ENCODE measurements at places on chromosomes 3 and 15. TPM values are rescaled to one million over a fixed set of nuclear protein-coding genes. Genes with fewer than 3 reads are reported as not detected.

SAXO2 gene
- total RNA-seq = 1.4 TPM

CELF6 gene
- total RNA-seq = 9.8 TPM

PAK6 gene
- total RNA-seq = 45.8 TPM

NR2E3 gene
- total RNA-seq = 1.0 TPM

GAP43 gene
- total RNA-seq = not detected

WDR93 gene
- 2.3 TPM for total RNA-seq

ENTPD3 gene
- total RNA-seq = 4.2 TPM

SPSB4 gene
- 1.2 TPM for total RNA-seq

EEF1AKMT4 gene
- total RNA-seq = 10.1 TPM

GOLGA6A gene
- not detected for total RNA-seq

CTXND1 gene
- not detected for total RNA-seq

HAPLN3 gene
- total RNA-seq = 5.9 TPM

ST8SIA2 gene
- total RNA-seq = 4.3 TPM

UACA gene
- 92.3 TPM for total RNA-seq

GRCh38 chr3:66598168-66598567, 97.3 kb upstream of the LRIG1 start:
- no peaks in the 10 kb centered on the region for H3K4me1 ChIP-seq
- H3K27me3 ChIP-seq = no peaks in the 10 kb centered on the region

- H3K27ac ChIP-seq = no peak overlapping the region
- H3K4me3 ChIP-seq = no peak overlapping the region
- no peaks in the 10 kb centered on the region for H3K36me3 ChIP-seq
- no peaks in the 10 kb centered on the region for H3K27me3 ChIP-seq
Measured at GRCh38 chr3:13335059-13335458, 85.1 kb downstream of the NUP210 start.

- H3K4me3 ChIP-seq = no peak overlapping the region
- no peaks in the 10 kb centered on the region for H3K27me3 ChIP-seq
- peak overlapping the region; percentile 32 for H3K27ac ChIP-seq
- H3K36me3 ChIP-seq = no peaks in the 10 kb centered on the region
Measured at GRCh38 chr3:177781686-177782161, 584.4 kb upstream of the TBL1XR1 start.

GRCh38 chr15:50944672-50945071, 36.2 kb downstream of the AP4E1 start:
- no peak for DNase-seq
- no peaks in the 10 kb centered on the region for H3K4me1 ChIP-seq
- peaks cover 5% of the 10 kb centered on the region for H3K36me3 ChIP-seq
- H3K4me3 ChIP-seq = no peak overlapping the region
- no peak overlapping the region for H3K27ac ChIP-seq

- no peaks in the 10 kb centered on the region for H3K27me3 ChIP-seq
- H3K4me1 ChIP-seq = no peaks in the 10 kb centered on the region
- H3K27ac ChIP-seq = no peak overlapping the region
- DNase-seq = no peak
Measured at GRCh38 chr3:142929109-142929508, 34.4 kb downstream of the PAQR9 start.

- no peak overlapping the region for H3K4me3 ChIP-seq
- no peaks in the 10 kb centered on the region for H3K36me3 ChIP-seq
- no peak overlapping the region for H3K27ac ChIP-seq
- no peaks in the 10 kb centered on the region for H3K27me3 ChIP-seq
- H3K4me1 ChIP-seq = no peaks in the 10 kb centered on the region
Measured at GRCh38 chr3:165696496-165696895, 140.7 kb downstream of the BCHE start.

DNA sequence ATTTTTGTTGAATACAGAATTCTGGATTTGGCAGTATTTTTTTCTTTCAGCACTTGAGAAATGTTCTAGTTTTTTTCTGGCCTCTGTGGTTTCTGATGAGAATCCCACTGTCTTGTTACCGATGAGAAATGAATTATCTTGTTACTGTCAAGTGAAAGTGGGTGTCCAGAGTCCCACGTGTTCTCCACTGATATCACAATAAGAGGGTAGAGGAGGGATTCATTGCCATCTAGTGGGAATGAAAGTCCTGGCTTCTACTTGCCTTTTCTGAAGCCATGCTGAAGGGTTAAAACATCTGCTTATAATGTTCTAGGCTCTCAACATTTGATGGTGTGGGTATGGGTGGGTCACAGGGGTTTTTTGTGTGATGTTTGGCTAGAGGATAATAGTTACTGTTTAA, 66.1 kb downstream of the SEC22A start:
- no peak for DNase-seq
- peaks cover 5% of the 10 kb centered on the region for H3K36me3 ChIP-seq
- H3K27ac ChIP-seq = no peak overlapping the region
- no peaks in the 10 kb centered on the region for H3K4me1 ChIP-seq

GRCh38 chr3:36814776-36815175, 50.4 kb upstream of the DCLK3 start:
- H3K36me3 ChIP-seq = no peaks in the 10 kb centered on the region
- no peak overlapping the region for H3K27ac ChIP-seq
- no peak overlapping the region for H3K4me3 ChIP-seq
- peaks cover 8% of the 10 kb centered on the region for H3K4me1 ChIP-seq
- no peaks in the 10 kb centered on the region for H3K27me3 ChIP-seq
- no peak for DNase-seq

GRCh38 chr3:190056742-190057141, 64.0 kb downstream of the P3H2 start:
- no peaks in the 10 kb centered on the region for H3K4me1 ChIP-seq
- H3K27me3 ChIP-seq = no peaks in the 10 kb centered on the region
- no peak for DNase-seq
- no peak overlapping the region for H3K27ac ChIP-seq
- no peaks in the 10 kb centered on the region for H3K36me3 ChIP-seq

DNA sequence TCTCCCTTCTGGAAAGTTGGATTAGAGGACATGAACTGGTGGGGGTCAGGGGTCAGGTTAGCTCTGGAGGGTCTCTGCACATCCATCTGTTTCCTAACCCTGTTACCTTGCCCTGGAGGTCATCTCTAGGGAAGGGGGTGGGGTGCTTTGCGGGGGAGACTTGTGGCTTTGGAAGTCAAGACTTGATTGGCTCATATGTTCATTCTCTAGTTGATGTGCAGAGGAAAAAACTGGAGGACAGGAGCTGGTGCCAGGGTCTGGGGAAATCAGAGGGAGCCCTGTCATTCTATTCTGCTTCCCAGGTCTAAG, 42.9 kb upstream of the ROPN1 start:
- DNase-seq = no peak
- H3K36me3 ChIP-seq = no peaks in the 10 kb centered on the region
- H3K4me1 ChIP-seq = peaks cover 9% of the 10 kb centered on the region
- H3K27ac ChIP-seq = no peak overlapping the region
- H3K27me3 ChIP-seq = no peaks in the 10 kb centered on the region

DNA sequence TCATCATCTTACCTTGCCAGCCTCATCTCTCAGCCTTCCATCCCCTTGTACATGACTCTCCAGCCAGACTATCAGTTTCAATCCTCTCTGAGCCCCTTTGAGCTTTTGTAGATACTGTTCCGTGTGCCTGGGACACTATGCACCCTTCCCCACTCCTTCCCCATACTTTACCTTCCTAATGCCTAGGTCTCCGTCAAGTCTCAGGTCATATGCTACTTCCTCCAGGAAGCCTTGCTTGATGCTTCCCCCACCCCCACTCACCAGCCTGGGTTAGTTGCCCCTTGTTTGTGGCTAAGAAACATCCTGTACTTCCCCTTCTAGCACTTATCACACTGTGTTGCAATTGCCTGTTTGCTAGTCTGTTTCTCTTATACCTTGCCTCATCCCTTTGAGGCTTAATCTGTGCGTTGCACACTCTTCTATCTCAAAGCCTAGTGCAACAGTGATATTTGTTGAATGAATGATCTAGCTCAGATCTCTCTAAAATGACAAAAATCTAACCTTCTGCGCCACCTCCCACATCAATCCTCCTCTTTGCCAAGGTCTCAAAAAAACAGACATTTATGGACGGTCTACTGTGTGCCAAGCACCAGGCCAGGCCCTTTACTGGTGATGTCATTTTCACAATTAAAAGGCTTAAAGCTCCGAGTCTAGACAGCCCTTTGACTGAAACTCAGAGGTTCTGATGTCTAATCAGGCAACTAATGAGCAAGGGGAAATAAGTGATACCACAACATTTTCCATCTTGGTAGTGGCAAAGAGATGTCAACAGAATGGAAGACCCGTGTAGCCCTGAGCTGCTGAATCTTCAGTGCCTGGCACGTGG, 6.5 kb upstream of the USP3 start:
- H3K4me3 ChIP-seq = no peak overlapping the region
- no peaks in the 10 kb centered on the region for H3K36me3 ChIP-seq
- peaks cover 7% of the 10 kb centered on the region for H3K4me1 ChIP-seq
- H3K27ac ChIP-seq = no peak overlapping the region
- peak; percentile 26 for DNase-seq

DNA sequence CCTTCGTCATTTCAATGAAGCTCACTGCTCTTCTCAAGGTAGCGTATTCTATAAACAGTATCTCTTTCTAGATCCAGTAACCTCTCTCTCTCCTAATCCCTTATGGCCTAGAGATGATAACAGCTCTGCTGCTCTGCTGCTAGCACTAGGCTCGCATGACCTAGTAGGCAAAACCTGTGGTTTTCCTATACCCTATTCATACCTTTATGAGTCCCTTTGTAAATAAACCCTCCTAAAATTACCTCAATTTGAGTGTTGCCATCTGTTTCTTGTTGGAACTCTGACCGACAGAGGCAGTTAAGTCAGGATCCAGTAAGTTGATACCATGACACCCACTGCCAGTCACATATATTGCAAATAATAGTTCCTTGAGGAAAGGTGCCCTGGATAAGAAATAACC, 7.3 kb downstream of the CCDC14 start:
- DNase-seq = no peak
- no peak overlapping the region for H3K27ac ChIP-seq
- H3K4me1 ChIP-seq = no peaks in the 10 kb centered on the region
- no peaks in the 10 kb centered on the region for H3K27me3 ChIP-seq
- H3K4me3 ChIP-seq = no peak overlapping the region
- H3K36me3 ChIP-seq = no peaks in the 10 kb centered on the region

GRCh38 chr15:25331860-25332259, 107.0 kb downstream of the UBE3A start:
- DNase-seq = no peak
- H3K4me1 ChIP-seq = peaks cover 12% of the 10 kb centered on the region
- no peak overlapping the region for H3K27ac ChIP-seq
- no peak overlapping the region for H3K4me3 ChIP-seq
- H3K36me3 ChIP-seq = no peaks in the 10 kb centered on the region

GRCh38 chr3:123225016-123225415, 23.3 kb downstream of the SEC22A start:
- H3K36me3 ChIP-seq = no peaks in the 10 kb centered on the region
- H3K4me3 ChIP-seq = no peak overlapping the region
- no peaks in the 10 kb centered on the region for H3K4me1 ChIP-seq
- no peaks in the 10 kb centered on the region for H3K27me3 ChIP-seq
- H3K27ac ChIP-seq = no peak overlapping the region

DNA sequence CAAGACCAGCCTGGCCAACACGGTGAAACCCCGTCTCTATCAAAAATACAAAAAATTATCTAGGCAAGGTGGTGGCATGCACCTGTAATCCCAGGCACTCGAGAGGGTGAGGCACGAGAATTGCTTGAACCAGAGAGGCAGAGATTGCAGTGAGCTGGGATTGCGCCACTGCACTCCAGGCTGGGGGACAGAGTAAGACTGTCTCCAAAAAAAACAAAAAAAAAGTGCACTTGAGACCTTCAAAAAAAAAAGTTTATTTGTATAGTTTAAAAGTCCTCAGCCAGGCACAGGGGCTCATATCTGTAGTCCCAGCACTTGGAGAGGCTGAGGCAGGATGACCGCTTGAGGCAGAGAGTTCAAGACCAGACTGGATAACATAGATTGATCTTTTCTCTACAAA, 2.1 kb downstream of the PBRM1 start:
- H3K36me3 ChIP-seq = peaks cover 19% of the 10 kb centered on the region
- peaks cover 47% of the 10 kb centered on the region for H3K4me1 ChIP-seq
- H3K4me3 ChIP-seq = no peak overlapping the region
- no peak overlapping the region for H3K27ac ChIP-seq
- H3K27me3 ChIP-seq = no peaks in the 10 kb centered on the region
- peak; percentile 50 for DNase-seq

DNA sequence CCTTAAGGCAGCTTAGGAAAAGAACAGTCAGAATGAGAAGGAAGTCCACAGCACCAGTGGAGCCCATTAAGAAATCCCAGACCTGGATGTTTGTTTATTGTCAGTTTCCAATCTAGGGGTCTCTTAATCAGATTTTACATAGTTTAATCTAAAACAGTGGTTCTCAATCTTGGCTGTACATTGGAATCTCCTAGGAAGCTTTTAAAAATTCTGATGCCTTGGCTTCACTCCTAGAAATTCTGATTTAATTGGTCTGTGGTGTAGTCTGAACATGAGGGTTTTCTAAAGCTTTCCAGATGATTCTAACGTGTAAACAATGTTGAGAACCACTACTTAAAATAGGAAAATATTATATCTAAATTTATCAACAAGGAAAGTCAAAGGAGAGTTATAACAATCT, 56.6 kb upstream of the SPRED1 start:
- no peak overlapping the region for H3K4me3 ChIP-seq
- no peak for DNase-seq
- no peaks in the 10 kb centered on the region for H3K27me3 ChIP-seq
- no peak overlapping the region for H3K27ac ChIP-seq
- H3K4me1 ChIP-seq = no peaks in the 10 kb centered on the region

GRCh38 chr3:195729476-195730251, 8.9 kb downstream of the MUC20 start:
- H3K4me1 ChIP-seq = no peaks in the 10 kb centered on the region
- H3K4me3 ChIP-seq = no peak overlapping the region
- H3K27ac ChIP-seq = no peak overlapping the region

DNA sequence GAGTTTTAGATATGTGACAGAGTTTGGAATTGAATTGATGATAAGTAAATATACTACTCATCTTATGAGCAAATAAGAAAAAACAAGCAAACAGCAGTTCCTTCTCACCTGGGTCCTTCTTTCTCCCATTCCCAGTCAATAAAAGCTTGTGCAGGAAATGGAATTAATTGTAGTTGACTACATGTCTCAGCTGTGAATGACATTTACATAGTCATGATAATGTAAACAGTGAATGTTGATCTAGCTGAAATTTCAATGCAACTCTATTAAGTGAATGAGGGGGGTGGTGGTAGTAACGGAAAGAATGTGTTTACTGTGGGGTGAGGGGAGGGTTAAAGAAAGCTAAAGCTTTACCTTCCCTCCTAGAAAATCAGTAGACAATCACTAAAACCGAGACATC, 76.2 kb downstream of the NFKBIZ start:
- H3K27ac ChIP-seq = no peak overlapping the region
- H3K4me1 ChIP-seq = peaks cover 3% of the 10 kb centered on the region
- H3K36me3 ChIP-seq = no peaks in the 10 kb centered on the region
- DNase-seq = no peak
- H3K4me3 ChIP-seq = no peak overlapping the region
- H3K27me3 ChIP-seq = no peaks in the 10 kb centered on the region

- no peak overlapping the region for H3K4me3 ChIP-seq
- no peak overlapping the region for H3K27ac ChIP-seq
- no peaks in the 10 kb centered on the region for H3K4me1 ChIP-seq
- H3K27me3 ChIP-seq = no peaks in the 10 kb centered on the region
Measured at GRCh38 chr15:63330926-63331325, 50.7 kb downstream of the CA12 start.

GRCh38 chr3:44957986-44958385, 18.0 kb downstream of the ZDHHC3 start:
- no peak overlapping the region for H3K4me3 ChIP-seq
- peaks cover 13% of the 10 kb centered on the region for H3K36me3 ChIP-seq
- DNase-seq = no peak
- H3K27ac ChIP-seq = no peak overlapping the region

GRCh38 chr3:124296406-124296805, 304.5 kb upstream of the ROPN1 start:
- no peaks in the 10 kb centered on the region for H3K27me3 ChIP-seq
- H3K4me1 ChIP-seq = no peaks in the 10 kb centered on the region
- H3K4me3 ChIP-seq = no peak overlapping the region
- H3K27ac ChIP-seq = no peak overlapping the region
